NCI-H510A (cell line): ENCODE measurements at places on chromosomes 12 and 14.

GRCh38 chr12:42741771-42742510 is 152.4 kb upstream of the PRICKLE1 start:
- DNase-seq: no peak

DNA sequence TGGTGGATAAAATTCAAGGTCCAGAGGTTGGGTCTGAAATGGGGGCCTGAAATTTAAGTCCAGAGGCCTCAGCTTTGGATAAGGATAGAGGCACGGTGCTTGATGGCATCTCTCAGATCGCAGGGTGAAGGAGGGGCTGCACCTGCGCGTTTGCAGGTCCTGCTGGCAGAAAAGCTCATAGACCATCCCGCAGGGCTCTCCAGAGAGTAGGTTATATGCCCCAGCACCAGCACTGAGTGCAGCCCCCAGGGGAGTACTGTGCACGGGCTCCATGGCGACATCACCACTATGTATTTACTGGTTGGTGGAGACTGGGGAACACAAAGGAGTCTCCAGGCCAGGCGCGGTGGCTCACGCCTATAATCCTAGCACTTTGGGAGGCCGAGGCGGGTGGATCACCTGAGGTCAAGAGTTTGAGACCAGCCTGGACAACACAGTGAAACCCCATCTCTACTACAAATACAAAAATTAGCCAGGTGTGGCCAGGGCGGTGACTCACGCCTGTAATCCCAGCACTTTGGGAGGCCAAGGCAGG is 4.3 kb upstream of the CD63 start:
- no peak for DNase-seq

- no peak for DNase-seq
Measured at GRCh38 chr14:33685026-33685425, 265.8 kb downstream of the EGLN3 start.

DNA sequence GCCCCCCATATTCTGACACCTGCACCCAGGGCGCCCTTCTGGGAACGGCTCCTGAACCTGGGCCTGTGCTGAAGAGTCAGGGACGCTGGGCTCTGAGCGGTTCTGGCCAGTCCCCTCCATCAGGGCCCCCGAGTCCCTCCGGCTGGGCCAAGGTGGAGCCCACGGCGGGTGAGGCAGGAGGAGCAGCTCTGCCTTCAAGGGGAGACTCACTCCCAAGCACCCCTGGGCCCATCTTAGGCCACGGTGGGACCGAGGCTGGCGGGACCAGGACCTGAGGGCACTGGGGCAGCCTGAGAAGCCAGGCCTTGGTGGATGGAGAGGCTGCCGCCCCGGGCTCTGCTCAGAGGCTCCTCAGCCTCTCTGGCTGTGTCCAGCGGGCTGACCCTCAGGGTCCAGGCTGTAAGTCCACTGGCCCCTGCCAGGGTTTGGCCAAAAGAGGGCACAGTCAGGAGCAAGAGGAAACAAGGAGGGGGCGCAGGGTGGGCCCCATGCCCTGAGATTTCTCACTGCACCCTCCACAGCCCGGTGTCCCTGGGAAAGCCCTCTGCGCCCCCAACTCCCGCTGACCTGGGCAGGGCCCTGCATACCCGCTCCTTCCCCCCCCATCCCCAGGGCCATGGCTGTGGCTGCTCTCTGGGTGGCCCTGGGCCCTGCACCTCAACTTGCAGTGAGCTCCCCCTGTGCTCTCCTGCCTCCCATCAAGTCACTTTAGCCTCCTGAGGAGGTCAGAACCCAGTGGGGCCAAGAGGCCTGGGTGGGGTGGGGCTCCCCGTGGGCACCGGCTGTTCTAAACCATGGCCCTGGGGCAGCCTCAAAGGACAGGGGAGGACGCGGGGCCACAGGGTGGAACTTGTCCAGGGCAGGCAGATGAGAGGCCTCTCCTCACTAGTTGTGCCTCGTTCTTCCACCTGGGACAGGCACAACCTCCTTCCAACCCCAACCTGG is 266.4 kb upstream of the SFSWAP start:
- no peak for DNase-seq

GRCh38 chr12:74515849-74516248 is 21.8 kb upstream of the ATXN7L3B start:
- DNase-seq: no peak

DNA sequence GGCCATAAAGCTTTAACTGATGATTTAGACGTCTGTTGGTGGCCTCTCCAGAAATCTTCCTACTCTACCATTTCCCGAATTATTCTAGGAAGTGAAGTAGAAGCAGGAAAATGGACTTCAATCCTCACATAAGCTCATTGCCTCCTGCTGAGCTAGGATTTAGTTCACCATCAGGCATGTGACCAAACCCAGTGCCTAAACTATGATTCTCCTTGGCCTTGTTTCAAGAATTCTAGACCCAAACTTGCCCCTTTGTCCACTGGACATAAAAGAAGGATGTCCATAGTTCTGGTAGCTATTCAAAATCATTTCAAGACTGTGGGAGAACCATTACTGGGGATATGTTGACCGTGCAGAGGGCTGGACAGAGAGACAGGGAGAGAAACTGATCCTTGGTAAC is 105.8 kb downstream of the C12orf50 start:
- DNase-seq: no peak

DNA sequence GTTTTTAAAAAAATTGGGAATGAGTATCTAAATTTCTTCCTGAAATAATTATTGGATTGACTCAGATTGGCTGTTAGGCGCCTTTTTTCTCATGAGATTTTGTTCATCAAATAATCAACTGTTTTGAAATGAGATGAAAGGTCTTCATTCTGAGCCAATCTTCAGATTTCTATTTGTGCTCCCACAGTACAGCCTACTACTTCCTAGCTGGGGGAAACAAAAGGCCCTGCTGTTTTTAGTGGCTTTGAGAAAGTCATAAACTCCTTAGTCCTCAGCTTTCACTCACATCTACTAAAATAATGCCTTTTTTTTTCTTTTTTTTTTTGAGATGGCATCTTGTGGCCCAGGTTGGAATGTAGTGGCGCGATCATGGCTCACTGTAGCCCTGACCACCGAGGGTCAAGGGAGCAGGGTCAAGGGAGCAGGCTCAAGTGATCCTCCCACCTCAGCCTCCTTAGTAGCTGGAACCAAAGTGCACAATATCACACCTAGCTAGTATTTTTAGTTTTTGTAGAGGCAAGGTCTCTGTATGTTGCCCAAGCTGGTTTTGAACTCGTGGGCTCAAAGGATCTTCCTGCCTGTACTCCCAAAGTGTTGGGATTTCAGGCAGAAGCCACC is 15.2 kb downstream of the NACA start:
- no peak for DNase-seq

- DNase-seq: no peak
Measured at GRCh38 chr12:116483959-116484750, 75.0 kb upstream of the MAP1LC3B2 start.

DNA sequence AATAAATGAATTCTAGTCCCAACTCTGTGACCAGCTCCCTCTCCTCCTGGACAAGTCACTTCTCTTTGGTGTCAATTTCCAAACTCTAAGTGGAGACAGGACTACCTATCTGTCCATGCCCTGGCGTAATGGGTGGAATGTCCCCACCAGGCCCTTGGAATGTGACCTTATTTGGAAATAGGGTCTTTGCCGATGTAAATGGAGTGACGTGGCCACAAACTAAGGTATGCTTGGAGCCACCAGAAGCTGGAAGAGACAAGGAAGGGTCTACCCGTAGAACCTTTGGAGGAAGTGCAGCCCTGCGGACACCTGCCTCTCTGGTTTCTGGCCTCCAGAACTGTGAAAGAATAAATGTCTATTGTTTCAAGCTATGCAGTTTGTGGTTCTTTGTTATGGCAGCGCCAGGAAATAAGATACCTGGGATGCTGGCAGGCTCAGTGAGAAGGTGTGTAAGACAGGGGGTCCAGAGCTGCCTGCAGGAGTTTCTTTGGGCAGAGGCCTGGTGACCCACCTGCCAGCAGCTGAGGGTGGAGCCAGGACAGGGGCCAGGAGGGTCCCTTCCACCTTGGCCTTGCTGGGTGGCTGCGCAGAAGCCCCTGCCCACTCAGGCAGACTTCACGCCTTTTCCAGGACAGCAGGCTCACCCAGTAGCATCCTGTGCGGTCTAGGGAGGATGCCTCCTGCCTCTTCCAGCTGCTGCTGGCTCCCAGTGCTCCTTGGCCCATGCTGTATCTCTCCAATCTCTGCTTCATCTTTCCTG is 45.8 kb downstream of the ARL6IP4 start:
- DNase-seq: no peak

DNA sequence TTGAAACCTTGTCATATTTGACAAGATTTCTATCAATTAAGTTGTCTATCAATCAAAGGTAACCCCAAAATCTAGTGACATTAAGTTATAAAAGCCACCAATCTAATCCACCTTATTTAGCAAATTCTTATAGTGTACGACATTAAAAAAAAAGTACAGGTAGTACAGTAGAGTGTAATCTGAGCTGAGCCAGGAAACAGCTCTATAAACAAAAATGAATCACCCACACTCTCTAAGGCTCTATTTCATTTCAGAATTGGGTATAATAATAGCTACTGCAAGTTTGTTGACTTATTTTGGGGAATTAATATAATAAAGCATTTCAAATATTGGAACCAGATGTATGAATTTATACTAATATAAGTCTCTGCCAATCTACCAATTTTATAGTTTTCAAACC is 342.4 kb upstream of the FLRT2 start:
- DNase-seq: no peak

DNA sequence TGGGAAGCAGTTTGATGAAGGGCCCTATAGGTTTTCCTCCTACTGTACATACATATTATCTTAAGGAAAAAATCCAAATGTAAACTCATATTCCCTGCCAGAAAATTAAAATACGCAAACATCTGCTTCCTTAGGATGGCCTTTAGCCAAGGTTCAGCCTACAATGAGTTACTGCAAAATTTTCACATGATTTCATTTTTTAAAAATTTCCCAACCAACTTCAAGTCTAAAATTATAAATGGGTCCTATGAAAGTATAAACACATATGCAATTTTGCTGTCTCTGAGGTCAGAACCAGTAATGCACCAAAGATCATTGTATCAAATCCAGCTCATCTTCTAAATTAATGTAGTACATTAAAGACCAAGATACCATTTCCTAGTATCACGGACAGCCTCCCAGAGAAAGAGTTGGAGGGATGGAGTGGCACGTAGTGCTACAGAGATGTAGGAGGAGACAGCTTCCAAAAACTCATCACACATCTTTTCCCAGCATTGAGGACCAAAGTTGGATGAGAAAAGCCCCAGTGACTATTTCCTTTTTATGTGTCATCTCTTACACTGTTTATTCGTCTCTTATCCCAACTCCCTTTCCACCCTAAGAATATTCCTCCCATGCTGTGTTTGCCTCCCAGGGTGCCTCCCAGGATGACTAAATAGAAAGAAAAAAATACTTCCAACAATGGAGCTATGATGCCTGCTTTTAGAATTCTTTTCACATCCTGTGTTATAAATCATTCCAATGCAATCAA is 92.3 kb upstream of the SLCO1C1 start:
- DNase-seq: no peak

DNA sequence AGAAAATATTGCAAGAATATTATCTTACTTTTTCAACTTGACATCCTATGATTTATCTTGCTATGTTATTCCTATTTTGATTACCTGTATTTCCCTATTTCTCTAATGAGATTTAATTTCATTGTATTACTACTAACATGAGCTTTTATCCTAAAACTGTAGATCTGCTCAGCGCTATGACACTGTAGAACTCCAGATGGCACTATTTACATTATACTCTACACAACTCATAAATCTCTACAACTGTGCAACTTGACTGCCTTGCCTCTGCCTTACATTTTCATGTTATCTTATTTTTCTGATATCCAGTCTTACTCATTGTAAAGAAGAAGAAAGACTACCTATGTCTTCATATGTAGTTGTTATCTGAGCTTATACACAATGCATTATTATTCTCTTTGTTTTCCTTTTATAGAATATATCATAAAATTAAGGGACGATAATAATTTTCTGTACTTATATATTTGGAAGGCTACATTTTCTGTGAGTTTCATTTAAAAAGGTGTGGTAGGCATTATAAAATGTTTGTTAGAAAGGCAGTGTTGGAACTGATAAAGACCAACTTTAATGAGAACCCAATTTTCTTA is 24.1 kb downstream of the NUP37 start:
- DNase-seq: no peak

DNA sequence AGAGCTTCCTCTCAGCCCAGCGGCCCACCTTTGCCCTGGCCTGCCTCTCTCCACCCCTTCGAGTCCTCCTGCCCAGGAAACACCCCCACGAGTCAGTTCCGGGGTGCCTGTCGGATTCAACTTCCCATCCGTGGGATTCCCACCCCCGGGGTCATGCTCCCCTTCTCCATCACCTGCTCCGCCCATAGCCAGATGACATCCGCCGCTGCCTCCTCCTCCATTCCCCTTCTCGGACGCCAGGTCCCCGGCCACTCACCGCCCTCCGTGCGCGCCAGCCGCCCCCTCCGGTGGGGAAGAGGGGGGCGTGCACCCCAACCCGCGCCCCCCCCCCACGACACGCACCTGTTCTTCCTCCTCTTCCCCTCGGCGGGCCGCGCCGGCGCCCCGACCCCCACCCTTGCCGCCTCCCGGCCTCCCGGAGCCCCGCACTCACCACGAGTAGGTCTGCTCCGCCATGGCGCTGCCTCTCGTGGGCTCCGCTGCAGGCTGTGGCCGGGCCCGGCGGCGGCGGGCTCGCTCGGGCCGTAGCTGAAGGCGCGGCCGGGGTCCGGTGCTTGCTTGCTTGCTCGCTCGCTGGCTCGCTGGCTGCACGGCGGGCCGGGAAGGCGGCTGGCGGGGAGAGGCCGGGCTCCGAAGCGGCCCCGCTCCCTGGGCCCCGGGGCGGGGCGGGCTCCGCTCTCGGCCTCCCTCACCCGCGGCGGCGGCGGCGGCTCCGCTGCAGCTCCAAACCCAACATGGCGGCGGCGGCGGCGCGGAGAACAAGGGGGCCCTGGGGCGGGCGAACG is 554 bp downstream of the SPPL3 start:
- peak; percentile 43 for DNase-seq

GRCh38 chr12:68253504-68253903 is at the start of gene IL22:
IL22 (minus strand) TSS chr12:68253604; CDS start chr12:68253448, 156 bp downstream.
- no peak for DNase-seq

GRCh38 chr14:37172936-37173614 is 669 bp upstream of the SLC25A21 start:
- DNase-seq: no peak

- DNase-seq: no peak
Measured at GRCh38 chr14:81464253-81465002, 64.3 kb upstream of the STON2 start.

- DNase-seq: no peak
Measured at GRCh38 chr12:99039367-99040120, 394.5 kb downstream of the APAF1 start.

DNA sequence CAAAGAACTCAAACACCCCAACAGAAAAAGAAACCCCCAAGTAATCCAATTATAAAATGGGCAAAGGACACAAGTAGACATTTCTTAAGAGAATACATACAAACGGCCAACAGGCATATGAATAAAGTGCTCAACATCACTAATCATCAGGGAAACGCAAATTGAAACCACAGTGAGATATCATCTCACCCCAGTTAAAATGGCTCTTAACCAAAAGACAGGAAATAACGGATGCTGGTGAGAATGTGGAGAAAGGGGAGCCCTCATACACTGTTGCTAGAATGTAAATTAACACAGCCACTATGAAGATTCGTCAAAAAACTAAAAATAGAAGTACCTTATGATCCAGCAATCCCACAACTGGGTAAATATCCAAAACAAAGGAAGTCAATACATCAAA is 52.4 kb downstream of the CLMN start:
- DNase-seq: no peak
